Stimulated activated CD4-positive, alpha-beta T cell treated with anti-CD3 and anti-CD28 coated beads, TNF-alpha, amount 100 ng/mL, for 24 hours (primary cell): ENCODE measurements at places on chromosomes 5 and 9.

DNA sequence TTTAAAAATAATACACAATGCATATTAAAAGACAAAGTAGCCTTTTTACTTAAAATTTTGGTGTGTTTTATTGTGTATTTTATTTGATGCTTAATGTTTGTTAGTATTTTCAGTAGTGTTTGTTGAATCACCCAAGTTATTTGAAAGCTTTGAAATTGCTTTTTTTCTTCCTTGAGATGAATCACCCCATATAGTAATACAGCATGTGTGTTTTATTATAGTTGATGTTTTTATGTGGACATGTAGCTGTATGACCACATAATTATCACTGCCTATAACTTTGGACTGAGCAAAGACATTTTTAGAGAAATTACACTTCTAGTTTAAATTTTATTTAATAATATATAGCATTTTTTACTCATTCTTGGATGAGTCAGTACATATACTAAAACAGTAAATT is 18.0 kb downstream of the FAM174A start:
- DNase-seq = no peak

DNA sequence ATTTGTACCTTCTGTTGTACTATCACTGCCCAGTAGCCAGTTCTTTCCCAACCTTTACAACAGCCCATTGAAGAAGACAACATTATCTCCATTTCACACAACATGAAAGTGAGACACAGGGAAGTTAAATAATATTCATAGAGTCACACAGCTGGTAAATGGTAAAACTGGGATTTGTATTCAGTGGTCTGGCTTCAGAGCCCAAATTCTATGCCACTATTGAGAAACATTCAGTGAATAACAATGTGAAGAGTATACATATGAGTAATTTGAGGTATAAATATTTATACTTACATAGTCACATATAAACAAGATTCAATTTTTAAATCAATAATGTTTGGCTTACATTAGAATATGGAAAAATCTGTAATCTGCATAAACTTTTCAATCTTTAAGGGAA is 13.8 kb downstream of the SMIM15 start:
- no peak for DNase-seq

GRCh38 chr9:111393971-111394370 is 63.9 kb upstream of the OR2K2 start:
- DNase-seq = no peak

DNA sequence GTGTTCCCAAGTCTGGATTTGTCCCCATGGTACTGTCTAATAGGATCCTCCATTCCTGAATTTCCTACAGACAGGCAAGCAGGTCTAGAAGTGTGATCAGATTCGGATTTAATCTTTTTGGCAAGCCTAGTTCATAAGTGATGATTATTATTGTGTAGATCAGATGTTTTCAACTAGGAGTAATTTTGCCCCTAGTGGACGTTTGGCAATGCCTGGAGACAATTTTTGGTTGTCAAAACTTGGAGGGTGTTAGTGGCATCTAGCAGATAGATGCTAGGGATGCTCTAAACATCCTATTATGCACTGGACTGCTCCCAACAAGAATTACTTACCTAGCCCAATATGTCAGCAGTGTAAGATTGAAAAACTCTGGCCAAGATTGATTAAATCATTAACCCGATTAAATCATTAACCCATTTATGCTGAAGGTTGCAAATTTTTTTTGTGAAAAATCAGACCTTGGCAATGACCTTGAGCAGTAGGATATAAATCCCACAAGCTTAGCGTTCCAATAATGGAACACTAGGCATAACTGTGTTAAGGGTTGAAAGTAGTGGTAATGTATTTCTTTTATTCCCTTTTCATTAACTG is 28.2 kb downstream of the TCERG1 start:
- no peak for DNase-seq

DNA sequence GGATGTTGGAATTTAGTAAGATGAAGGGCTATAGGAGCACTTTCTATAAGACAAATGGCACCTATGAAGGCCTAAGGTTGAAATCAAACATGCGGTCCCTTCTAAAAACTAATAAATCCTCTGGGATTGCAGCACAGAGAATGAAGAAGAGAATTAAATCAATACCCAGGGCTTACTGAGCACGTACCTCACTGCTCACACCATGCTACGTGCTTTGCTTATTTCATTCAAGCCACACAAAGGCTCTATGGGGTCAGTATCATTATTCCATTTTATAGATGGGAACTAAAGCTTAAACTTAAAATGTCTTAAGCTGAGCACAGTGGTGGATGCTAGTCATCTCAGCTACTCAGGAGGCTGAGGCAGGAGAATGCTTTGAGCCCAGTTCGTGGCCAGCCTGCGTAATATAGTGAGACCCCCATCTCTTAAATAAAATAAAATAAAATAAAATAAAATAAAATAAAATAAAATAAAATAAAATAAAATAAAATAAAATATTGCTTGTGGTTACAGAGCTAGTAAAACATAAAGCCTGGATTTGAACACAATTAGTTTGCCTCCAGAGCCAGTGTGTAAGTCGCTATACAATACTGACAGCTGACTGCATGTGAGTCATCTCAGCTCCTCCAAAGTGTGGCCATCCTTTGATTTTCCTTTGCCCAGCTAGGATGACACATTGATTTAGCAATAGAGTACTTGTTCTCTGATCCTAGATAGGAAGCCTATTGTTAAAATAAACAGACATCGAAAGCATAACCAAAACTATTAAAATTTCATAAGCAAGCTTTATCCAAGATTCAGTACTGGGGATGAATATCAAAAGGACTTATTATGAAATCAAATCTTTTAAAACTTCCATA is 20.9 kb upstream of the DPYSL3 start:
- no peak for DNase-seq

DNA sequence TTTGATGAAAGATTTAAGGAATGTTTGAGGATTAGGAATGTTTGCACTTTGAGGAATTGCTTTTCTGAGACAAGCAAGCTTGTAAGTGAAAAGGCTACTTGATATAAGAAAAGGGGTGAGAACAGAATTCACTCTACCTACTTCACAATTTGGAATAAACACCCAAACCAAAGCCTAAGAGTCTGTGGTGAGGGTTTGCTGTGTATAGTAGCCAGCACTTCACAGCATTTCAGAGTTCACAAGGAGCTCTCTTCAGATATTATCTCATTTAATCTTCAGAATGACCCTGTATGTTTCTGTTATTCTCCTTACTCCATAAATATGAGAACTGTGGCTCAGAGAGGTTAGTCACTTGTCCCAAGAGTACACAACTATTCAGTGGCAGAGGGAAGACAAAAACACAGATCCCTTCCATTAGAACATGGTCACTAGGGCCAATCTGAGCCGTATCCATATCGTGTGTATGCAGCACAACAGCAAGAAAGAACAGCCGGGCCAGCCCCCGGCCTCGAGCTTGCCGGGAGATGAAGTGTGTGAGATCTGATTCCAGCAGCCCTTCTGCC is 92.4 kb downstream of the FRMD3 start:
- DNase-seq = no peak

DNA sequence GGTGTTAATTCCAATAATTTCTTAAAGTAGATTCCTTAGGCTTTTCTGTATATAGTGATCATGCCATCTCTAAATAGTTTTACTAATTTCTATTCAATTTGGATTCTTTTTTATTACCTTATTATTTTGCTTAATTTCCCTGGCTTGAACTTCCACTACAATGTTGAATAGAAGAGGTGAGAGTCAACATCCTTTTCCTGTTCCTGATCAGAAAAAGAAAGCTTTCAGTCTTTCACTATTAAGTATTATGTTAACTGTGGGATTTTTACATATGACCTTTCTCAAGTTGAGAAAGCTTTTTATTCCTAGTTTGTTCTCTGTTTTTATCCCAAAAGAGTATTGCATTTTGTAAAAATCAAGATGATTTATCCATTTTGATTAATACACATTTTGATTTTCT is 574.5 kb upstream of the TLE4 start:
- no peak for DNase-seq

- no peak for DNase-seq
These were observed 353.7 kb downstream of the SLCO4C1 start for GRCh38 chr5:101942321-101942882.

DNA sequence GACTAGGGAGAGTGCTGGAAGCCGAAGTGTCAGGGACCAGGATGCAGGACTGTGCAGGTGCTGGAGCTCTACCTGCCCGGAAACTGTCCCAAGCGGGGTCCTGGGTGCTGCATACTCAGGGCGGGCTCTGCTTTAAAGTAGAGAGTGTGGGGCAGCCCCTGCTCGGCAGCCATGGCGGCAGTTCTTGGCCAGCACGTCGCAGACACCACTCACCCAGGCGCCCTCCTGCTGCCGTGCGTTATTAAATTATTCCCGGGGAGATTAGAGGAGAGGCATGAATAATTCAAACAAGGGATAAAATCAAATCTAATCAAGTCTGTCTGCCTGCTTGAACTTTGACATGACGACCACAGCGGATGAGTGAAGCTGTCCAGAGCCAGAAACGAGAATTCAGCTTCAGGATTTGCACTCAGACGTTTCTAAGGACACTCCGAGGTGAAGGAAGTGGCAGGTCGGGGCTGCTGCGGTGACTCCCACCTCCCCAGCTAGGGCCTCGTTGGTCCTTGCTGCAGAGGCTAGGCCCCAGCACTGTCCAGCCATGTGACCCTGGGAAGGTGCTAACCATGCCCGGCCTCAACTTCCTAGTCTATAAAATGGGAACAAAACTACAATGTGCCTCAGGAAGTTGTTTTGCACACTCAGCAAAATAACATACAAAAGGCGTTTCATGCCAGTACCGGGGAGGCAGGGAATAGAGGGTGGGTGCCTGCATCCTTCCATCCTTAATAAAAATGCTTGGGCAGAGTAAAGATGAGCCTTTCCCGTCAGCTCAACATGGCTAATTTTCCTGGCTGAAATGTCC is 91.3 kb upstream of the ADAMTS2 start:
- no peak for DNase-seq

GRCh38 chr9:130212543-130213297 is 40.5 kb downstream of the NCS1 start:
- no peak for DNase-seq

DNA sequence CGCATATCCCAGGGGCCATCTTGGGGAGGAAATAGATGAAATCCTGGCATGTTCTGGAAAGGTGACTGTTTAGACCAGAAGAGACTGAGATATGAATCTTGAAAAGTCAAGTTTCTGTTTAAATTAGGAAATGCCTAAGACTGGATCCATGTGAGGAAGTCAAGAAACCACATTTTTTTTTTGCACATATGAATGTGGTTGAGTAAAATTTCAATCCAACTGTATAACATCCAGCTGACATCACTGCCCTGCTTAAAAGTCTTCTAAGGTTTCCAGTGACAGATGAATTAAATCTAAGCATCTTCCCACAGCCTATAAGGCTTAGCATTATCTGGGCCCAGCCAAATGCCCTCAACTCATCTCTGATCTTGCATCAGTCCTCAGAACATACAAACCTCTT is 47.7 kb upstream of the TCERG1 start:
- DNase-seq = no peak

GRCh38 chr9:124164811-124165210 is 92.9 kb upstream of the NEK6 start:
- DNase-seq = no peak

GRCh38 chr9:95834281-95834907 is 41.1 kb upstream of the ERCC6L2 start:
- no peak for DNase-seq

GRCh38 chr5:73351593-73351992 is 97.0 kb downstream of the FOXD1 start:
- no peak for DNase-seq

- no peak for DNase-seq
These were observed 13.0 kb downstream of the GLRX start for GRCh38 chr5:95809414-95809960.

DNA sequence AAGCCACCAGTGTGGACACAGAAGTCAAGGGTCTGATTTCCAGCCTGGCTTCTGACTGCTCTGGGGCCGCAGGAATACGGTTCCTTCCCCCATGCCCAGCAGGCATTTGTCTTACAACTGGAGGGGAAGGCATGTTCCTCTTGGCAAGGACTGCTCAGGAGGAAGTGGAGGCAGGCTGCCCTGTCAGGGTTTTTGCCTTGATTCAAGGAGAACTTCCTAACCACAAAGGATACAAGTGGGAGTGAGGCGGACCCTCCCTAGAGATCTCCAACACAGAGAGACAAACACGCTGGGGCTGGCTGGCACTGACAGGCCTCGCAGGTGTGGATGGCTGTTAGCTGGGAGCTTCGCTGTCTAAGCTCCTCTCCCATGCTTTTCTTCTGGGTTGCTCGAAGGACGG is 19.1 kb downstream of the TGFBI start:
- DNase-seq = no peak

DNA sequence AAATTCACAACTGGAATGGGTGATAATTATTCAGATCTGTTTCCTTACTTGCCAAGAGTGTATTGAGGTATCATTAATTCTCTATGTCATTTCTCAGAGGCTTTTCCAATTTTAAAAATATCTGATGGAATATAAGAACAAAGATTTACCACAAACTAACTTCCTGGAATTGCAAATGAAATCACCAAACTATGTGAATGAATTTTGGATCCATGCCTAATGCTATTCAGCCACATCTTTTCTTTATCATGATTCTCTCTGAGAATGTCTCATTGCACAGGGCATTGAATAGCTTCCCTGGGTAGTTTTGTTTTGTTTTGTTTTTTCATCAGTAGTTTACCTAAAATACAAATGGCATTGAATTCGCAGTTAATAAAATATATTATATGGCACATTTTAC is 146.9 kb upstream of the FBN2 start:
- DNase-seq = no peak

DNA sequence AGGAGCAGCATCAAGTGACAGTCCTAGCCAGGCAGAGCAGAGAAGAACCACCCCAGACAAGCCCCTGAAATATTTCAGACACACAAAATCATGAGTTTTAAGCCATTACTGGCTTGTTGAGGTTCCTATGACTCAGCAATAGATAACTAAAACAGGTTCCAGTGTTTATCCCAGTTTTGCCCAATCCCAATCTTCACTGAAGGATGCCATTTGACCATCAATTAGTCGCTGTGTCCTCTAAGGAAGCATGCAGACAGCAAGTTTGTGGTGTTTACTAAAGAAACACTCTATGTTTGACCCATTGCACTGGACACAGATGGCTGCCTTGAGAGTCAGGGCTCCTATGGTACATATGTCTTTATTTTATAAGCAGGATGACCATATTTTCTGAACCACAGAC is 186.7 kb downstream of the SYK start:
- DNase-seq = no peak

DNA sequence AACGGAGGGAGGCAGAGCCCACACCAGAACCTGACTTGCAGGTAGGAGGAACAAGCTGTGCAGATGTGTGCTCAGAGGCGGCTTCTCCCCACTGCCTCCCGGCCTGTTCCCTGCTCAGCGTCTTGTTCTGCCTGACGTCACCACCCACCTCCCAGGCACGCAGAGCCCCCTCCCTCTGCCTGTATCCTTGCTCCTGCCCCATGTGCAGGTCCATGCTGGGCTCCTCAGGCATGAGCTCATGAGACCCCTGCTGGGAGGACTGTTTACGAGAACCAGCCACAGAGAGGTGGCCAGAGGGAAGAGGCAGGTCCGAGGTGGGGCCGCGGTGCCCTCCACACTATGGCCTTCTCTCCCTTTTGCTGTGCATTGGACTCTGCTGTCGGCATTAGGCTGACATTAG is 45.5 kb downstream of the SLC6A3 start:
- DNase-seq = no peak

GRCh38 chr9:112784020-112784785 is 33.6 kb downstream of the SNX30 start:
- DNase-seq = no peak
